ENCODE measurements at places on chromosomes 7 and 10.

DNA sequence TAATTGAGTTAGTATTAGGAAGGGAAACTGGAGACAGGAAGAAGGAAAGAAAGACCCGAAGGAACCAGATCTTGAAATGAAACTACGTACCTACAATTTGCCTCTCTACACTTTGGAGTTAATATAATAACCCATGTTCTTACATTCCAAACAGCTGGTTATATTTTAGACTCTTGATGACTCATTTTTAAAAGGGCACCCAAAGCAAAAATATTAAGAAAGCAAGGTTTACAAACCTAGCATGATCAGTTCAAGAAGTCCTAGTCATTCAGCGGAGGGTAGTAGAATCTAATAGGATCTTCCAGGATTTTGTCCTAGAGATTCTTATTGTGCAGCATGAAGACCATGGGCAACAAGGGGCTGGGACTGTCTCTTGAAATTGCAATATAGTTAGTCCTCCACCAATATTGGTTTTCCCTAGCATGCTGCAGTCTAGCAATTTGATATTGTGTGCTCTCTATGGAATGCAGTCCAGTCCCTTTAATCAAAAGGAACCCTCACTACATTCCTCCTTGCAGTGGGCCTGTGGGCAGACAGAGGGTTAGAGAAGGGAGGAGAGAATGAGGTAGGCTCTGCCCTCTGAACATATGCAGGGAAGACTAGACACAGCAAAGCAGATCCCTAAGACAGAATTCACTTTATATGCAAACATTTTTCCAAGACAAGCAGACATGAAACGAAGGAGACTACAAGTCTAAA lies 230.3 kb downstream of the INHBA start:
- no peak for DNase-seq

- DNase-seq: peak; percentile 57
Measured at GRCh38 chr7:29564496-29565223, 1.0 kb downstream of the PRR15 start.

GRCh38 chr7:113202284-113202683 lies 83.9 kb upstream of the SMIM30 start:
- no peak for DNase-seq

DNA sequence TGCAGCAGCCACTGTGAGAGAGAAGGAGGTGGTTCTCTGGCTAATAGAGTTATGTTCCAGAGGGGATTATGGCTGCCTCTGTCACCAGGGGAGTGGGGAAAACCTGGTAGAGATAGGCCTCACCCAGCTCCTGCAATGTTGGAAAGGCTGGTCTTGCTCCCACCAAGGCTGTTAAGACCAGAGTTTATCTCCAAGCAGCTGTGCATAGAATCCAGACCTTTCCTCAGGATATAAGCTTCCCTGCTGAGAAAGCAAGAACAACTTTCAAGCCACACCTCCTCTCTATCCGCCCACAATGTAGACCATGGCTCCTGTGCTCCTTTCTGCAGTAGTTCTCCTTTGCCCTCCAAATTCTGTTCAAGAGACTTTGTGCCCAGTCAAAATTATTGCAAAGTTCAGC lies 1375.4 kb downstream of the REEP3 start:
- DNase-seq: no peak

DNA sequence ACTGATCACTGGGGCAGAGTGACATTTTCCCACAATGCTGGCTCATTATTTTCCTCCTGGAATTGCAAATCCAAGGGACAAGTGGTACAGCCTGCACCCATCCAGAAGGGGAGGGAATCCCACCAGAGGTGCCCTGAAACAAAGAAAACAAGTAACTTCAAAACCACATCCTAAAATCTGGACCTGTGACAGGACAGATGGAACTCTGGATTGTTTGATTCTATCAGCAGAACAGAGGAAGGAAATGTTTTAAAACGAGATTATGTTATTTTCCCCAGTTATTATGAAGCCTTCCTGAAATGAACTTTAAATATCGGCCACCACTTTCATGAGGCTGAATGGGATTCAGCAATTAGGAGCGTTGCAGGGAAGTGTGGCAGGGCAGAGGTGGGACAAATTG lies 62.2 kb upstream of the ECHDC3 start:
- DNase-seq: no peak

GRCh38 chr7:36360244-36360643 lies 29.4 kb upstream of the ANLN start:
- peak; percentile 74 for DNase-seq

GRCh38 chr7:141649865-141650634 lies 51.9 kb downstream of the DENND11 start:
- peak; percentile 66 for DNase-seq

DNA sequence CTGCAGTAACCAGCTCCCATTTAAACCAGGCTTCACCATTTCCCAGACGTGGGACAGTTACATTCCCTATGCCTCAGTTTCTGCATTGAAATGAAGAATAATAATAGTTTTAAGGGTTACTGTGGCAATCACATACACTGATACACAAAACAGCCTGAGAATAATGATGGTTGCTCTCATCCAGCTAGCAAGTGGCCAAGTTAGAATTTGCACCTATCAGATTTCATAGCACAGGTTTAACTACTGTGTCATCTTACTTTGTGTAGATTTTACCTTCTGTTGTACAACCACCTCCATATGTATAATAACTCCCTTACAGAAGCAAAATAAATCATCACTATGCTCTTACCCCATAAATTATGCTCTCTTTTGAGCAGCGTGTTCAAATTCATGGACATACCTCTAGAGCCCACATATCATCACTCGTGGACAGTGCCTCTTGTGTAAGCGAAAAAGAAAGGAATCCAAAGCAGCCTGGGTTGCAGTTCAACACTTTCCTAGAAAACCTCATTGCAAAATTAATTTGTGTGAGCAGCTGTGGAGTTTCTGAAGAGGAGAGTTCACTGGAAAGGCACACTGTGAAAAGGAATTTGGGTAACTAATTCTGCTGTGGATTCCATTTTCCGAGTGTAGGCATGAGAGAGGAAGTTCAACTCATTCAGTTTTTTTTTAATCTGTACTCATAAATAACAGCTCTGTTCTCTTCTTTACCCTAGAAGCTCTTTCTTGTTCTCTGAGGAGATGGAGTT lies 492.5 kb downstream of the ARL4A start:
- no peak for DNase-seq

GRCh38 chr7:42692621-42693020 lies 219.2 kb downstream of the C7orf25 start:
- DNase-seq: no peak
